ENCODE measurements at places on chromosomes 4 and X.

GRCh38 chrX:37786624-37787422 is 7.0 kb downstream of the CYBB start:
- no peak for DNase-seq

DNA sequence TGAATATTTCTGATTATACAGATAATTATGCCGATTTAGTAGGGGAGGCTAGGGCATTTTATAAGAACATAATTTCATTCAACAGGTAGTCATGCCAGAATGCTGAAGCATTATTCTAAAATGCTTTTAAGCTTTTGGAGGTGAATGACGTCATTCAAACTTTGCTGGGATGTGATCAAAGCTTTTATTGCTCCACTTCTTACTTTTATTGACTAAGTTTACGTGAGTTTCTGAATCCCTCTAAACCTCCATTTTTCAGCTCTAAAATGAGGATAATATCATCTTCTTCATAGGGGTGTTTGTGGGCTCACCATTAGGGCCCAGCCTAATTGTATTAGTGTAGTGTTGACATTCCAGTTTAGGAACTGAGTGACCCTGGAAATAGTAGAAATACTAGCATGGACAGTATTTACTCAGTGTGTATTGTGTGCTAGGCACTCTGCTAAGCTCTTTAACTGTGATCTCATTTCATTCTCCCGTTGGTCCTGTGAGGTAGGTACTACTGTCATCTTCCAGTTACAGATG is 3.0 kb downstream of the WWC2 start:
- DNase-seq: no peak

GRCh38 chr4:158671665-158671914 is at the start of gene C4orf46:
C4orf46 (minus strand) TSS chr4:158671887; CDS start chr4:158671801, 86 bp downstream.
- DNase-seq: no peak

DNA sequence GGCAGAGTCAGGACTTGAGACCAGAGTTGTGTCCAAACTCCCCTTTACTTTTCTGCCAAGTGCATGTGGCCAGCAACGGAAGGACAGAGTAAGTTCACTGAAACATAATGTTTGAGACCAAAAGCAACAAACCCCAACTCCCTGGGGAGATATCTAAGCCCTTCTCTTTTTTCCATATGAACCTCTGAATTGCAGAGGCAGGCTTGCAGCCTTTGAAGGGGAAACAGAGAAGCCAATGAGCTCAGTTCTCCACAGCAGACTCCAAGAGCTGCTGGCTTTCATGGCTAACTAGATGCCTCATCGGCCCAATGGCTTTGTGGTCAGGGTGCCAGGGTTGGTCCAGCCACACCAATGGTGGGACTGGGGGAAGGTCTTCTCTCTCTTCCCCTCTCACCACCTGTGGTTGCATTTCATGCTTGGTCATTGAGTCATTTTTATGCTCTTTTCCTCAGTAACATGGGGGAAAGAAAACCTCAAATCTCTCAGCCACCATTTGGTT is 34.0 kb downstream of the STARD8 start:
- DNase-seq: no peak

DNA sequence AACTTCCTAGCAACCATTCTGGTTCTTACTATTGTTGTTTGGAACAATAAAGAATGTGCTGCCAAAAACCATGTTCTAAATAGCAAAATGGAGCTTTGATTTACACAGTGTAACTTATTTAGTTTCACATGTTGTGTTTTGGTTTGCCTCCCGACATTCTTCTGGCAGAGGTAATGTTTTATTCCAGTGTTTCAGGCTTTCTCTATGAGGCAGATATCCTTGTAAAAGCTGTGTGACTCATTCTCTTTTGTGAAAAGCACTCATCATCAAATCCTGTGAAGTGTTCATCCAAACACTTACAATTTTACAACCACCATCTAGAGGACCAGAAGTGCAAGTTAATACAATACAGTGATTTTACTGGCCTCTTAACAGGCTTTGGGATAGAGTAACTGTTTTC is 219.0 kb upstream of the GIMD1 start:
- no peak for DNase-seq

GRCh38 chr4:83362492-83363329 is 28.1 kb upstream of the HPSE start:
- peak; percentile 68 for DNase-seq

- no peak for DNase-seq
Measured at GRCh38 chr4:149238097-149238496, 577.5 kb downstream of the IQCM start.

GRCh38 chr4:165096776-165097175 is 15.9 kb downstream of the TMEM192 start:
- peak; percentile 58 for DNase-seq

GRCh38 chr4:117001077-117001476 is 84.3 kb downstream of the TRAM1L1 start:
- no peak for DNase-seq

Data from common myeloid progenitor, CD34-positive (primary cell).